ENCODE measurements at places on chromosomes 16 and 17.
A peak's percentile ranks its signal among the peaks of the same experiment; 100 is the strongest.

- peak; percentile 51 for DNase-seq
Observed at GRCh38 chr16:84593825-84594724, 23.8 kb downstream of the COTL1 start.

DNA sequence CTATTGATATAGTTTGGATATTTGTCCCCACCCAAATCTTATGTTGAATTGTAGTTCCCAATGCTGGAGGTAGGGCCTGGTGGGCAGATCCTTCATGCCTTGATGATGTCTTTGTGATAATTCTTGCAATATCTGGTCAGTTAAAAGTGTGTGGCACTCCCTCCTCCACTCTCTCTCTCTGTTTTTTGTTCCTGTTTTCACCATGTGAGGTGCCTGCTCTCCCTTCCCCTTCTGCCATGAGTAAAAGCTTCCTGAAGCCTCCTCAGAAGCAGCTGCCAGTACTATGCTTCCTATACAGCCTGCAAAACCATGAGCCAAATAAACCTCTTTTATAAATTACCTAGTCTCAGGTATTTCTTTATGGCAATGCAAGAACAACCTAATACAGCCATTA is 47.3 kb downstream of the TOM1L2 start:
- DNase-seq, result no peak

GRCh38 chr16:53773150-53773846 is 69.3 kb downstream of the FTO start:
- no peak for DNase-seq

DNA sequence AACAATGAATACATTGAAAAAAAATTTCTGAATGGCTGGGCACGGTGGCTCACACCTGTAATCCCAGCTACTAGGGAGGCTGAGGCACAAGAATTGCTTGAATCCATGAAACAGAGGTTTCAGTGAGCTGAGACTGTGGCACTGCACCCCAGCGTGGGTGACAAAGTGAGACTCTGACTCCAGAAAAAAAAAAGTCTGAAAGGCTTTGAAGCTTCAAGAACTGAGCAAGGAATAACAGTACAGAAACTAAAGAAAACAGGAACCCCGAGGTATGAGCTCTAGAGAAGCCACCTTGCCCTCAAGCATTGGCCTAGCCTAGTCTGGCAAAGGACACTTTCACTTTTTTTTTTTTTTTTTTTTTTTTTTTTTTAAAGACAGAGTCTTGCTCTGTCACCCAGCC is 45.0 kb downstream of the TEX2 start:
- DNase-seq, result peak; percentile 31

DNA sequence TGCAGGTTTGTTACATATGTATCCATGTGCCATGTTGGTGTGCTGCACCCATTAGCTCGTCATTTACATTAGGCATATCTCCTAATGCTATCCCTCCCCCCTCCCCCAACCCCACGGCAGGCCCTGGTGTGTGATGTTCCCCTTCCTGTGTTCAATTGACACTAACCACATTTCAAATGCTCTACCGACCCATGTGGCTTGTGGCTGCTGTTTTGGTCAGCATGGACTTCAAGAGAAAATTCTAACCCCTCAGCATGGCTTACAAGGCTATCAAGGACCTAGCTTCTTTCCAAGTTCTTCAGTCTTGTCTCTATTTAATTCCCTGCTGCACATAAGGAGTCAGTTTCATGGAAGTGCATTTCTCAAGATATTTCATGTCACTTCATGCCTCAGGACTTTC is 52.9 kb downstream of the MMD start:
- no peak for DNase-seq

- DNase-seq, result no peak
Observed at GRCh38 chr17:50918071-50918932, 52.1 kb upstream of the TOB1 start.

DNA sequence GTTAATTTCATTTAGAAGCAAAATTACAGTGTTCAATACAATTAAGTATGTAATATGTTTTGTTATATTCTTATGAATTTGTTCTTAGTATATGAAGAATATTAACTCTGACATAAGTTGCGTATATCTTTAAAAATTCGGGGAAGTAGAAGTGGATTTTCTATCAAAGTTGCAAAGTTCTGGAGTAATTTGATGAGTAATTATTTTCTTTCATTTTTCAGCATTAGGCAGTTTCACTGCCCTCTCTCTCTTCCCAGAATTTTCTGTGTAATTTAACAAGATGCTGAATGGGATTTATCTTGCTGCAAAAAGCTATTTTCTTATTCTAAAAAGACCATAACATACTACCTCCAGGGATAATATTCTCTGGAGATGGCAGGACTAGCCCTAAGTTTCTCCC is 8.9 kb upstream of the CCL18 start:
- no peak for DNase-seq

DNA sequence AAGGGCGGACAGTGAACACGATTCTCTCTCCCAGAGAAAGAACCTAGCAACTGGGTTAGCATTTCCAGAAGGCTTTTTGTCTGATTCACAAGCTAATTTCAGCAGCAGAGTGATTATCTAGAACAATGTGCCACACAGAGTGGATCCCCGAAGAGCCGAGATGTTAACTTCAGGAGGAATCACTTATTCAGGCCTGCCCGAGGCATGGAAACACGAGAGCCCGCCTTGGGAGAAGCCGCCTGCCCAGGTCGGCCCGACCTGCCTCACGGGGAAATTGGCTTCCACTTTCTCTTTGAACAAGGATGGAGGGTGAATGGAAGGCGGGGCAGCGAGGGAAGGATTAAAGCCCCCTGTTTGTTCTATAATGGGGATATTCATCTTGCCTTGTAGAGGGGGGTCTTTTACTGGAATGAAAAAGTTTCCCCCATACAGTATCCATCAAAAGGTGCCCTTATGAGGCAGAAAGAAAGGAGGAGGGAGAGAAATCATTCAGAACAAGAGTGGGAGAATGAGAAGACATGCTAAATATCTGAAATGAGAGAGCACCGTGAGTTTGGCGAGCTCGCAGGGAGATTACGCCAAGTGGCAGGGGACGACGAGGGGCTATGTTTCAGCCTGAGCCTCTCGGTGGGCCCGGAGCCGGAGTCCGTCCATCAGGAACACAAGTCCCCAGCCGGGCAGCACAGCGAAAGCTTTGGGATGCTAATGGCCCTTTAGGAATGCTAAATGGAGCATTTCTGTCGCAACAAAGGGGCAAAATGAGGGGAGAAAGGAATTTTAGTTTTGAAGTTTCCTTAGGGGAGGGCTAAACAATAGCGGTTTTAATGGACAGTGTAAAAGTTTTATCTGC is 33.0 kb downstream of the NTN1 start:
- no peak for DNase-seq

- no peak for DNase-seq
Observed at GRCh38 chr16:75198135-75198600, 8.8 kb downstream of the CTRB2 start.

- DNase-seq, result peak; percentile 9
Observed at GRCh38 chr16:31253642-31254045, 6.1 kb upstream of the ITGAM start.

- DNase-seq, result peak; percentile 72
Observed at GRCh38 chr17:75827308-75828075, 16.7 kb downstream of the UNC13D start.

- no peak for DNase-seq
Observed at GRCh38 chr17:63702721-63703015, 2.7 kb upstream of the LIMD2 start.

DNA sequence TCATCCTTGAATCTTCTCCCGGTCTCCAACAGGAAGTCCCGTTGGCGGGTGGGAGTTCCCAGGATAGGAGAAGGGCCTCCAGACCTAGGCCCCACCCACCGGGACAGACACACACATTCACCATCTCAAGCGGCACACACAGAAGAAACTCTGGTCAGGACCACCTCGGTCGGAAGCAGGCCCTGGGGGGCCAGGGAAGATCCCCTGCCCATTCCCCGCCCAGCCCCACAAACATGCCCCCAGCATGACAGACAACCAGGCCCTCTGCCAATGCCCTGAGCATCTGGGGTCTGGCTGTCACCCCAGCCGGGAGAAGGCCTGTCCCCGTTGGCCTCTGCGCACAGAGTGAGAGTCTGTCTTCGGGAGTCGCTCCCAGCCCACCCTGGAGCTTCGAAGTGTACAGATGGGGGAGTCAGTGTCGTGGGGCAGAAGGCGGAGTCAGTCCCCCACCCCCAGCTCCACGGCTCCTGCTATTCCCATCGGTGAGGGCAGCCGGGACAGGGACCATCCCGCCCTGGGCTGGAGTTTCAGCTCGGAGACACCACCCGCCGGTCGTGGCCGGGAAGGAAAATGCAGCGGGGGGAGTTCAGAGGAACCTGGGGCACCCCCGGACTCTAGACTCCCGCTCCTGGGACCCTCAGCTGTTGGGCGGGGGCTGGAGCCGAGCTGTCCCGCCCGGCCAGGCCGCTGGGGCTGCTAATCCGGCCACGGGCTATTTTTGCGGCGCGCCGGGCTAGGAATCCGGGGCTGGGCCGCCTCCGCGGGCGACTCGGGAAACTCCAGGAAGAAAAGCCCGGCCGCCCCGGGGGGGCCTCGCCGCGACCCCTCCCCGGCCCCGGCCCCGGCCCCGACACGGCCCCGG is 660 bp downstream of the RHBDF1 start:
- DNase-seq, result no peak

DNA sequence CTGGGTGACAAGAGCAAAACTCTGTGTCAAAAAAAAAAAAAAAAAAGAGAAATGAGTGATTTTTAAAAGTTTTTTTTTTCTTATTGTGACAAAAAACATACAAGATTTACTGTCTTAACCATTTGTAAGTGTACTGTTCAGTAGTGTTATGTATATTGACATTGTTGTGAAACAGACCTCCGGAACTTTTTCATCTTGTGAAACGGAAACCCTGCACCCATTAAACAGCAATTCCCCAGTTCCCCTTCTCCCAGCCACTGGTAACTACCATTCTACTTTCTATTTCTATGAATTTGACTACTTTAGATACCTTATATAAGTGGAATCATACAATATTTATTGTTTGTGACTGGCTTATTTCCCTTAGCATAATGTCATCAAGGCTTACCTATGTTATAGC is 18.7 kb downstream of the DUS2 start:
- DNase-seq, result no peak

GRCh38 chr16:14087181-14087580 is 16.1 kb downstream of the MRTFB start:
- no peak for DNase-seq

DNA sequence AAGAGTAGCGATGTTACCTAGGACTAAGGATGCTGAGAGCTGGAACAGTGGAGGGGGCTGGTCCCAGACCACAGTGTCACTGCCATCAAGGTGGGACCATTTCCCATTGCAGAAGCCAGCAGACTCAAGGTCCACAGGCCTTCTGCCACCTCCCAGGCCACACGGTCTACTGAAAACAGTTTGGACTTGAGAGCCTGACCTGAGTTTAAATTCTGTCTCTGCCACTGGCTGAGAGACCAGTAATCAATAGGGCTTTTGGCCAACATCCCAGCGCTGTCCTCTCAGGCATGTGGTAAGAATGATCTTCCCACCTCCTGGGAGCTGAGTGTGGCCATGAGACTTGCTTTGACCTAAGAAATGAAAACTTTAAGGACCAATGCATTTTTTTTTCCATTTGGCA is 331.4 kb upstream of the CDH5 start:
- no peak for DNase-seq

DNA sequence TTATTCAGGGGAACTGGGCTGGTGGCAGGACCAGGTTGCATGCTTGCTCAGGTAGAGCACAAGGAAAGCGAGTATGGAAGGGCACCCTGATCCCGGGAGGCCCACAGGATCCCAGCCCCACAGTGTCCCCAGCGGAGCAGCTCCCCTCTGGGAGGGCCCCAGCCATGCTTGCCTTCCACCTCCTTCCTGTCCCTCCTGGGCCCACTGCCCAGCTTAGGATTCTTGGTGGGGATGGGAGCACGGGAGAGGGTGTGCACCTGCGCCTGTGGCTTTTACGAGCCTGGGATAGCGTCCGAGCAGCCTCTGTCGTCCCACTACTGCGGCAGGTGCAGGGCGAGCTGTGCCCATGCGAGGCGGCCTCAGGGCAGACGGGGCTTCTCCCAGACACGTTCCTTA is 114.5 kb downstream of the BANP start:
- no peak for DNase-seq
